T-helper 17 cell (primary cell): ENCODE measurements at places on chromosomes 11 and 22.

- DNase-seq, result no peak
Measured at GRCh38 chr11:132058211-132058772, 687.9 kb downstream of the NTM start.

DNA sequence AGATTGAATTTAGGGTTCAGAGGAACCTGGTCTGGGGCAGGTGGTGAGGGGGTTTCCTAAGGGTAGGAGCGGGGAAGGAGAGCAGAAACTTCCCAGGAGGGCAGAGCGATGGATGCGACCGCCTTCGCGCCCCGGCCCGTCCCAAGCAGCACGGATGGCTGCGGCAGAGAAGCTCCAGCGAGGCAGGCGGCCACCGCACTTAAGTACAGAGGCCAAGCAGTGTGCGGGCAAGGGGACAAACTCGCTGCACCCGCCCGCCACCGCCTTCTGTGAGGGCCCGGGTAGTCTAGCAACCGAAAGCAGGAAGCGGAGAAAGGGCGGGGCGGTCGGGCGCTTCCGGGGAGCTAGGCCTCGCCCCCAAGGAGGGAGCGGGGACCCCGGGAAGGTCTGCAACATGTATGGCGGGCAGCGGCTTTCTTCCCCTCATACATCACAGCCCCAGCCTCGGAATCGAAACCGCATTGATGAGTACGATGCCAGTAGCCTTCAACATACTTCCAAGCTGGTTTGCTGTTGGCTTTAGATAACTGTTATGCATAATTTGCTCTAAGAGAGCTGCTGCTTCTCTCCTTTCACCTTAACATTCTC is at the start of gene AGBL2:
AGBL2 (minus strand) TSS at position 288 of the 588 bp plus-strand sequence. CDS start 719 bp downstream, outside the sequence.
- peak; percentile 77 for DNase-seq

DNA sequence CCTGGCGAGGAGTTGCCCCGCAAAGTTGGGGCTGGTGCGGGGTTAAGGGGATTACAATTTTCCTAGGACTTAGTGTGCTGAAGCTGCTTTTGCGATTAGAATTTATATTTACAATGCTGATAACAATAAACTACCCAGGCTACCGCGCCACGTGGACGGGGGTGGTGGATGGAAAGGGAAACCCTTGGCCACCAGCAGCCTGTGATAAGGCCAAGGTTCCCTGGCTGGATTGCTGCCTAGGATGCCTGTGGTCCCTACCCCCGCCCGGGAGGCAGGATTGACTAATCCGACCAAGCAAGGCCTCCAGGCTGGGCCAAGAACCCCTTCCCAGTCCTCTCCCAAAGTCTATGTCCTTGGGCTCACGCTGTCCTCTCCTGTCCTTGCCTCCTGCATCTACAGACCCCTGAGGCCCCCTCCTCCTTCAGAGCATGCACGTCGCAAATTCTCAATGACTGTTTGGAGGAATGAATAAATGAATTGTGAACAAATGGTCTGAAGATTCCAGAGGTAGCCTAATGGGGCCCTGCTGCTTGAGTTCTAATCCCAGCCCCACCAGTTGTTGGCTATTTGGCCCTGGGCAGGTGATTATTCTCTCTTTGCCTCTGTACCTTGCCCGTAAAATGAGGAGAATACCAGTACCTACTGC is 7.6 kb upstream of the CHKA start:
- no peak for DNase-seq

GRCh38 chr11:1755692-1756561 is 5.5 kb upstream of the IFITM10 start:
- DNase-seq, result no peak

GRCh38 chr11:8698917-8699441 is 16.4 kb downstream of the RPL27A start:
- DNase-seq, result no peak

DNA sequence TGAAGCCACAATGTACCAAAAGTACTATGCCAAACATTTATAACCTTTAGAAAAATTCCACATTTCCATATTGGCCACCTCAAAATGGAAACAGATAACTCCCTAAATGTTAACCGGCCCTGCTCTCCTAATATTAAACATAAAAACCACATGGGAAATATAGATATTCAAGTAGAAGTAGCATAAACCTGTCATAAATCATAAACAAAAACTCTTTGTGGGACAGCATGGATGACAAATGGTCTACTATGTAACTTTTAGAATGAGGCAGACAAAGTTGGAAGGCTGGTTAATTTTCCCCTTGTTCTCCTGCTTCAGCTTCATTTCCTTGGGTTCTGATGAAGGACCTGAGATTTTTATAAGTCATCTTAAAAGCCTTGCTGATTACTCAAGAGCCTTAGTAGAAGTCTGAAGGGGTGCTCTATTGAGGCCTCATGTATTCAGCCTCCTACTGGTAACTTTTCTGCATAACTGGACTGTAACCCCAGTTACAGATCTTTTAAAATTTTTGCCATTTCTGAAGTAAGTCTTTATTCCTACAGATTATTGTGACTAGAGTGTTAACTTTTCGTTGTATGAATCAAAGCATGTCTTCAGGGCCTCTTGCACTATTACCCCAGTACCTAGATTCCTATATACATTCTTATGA is 116.4 kb downstream of the STIM1 start:
- DNase-seq, result no peak

GRCh38 chr11:8784954-8785353 is 102.4 kb downstream of the RPL27A start:
- no peak for DNase-seq

DNA sequence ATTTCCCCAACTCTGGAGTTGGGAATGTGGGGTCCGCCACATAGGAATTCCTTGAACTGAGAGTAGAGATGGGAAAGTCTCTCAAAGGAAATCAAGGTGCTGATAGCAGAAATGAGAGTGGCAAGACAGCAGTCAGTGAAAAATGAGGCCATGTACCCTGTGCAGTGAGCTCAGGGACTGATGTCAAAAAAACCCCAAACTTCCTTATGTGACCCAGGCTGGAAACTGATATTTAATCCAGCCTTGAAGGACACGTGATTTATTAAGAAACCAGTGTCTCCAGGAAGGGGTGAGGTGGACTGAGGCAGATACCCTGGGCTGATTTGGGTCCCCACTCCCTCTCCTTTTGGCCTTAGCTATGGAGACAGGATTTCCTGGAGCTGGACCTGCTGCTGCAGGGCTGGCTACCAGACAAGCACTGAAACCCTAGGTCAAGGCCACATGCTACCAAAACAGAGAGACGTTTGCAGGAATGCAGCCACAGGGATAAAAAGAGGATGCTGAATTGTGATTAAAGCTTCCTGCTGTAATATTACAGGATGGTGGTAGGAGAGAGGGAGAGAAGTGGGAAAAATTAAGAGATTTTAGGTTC is 25.3 kb upstream of the FCHSD2 start:
- no peak for DNase-seq

DNA sequence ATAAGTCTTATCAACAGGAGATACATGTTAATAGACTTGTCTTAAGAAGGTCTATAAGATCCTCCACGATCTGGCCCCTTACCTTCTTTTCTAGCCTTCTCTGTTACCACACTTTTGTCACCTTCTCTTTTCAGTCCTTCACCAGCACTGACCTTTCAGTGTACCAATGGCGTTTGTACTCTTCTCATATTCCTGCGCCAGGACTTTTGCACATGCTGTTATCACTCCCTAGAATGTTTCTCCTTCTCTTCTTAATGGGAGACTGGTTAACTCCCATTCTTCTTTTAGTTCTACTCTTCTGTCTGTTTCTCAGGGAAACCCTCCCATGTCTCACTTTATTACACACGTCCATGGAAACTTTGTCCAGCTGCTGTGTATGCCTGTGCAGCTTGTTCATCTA is 4.4 kb upstream of the EED start:
- no peak for DNase-seq

GRCh38 chr22:46584081-46584921 is 35.9 kb upstream of the GRAMD4 start:
- DNase-seq, result no peak

DNA sequence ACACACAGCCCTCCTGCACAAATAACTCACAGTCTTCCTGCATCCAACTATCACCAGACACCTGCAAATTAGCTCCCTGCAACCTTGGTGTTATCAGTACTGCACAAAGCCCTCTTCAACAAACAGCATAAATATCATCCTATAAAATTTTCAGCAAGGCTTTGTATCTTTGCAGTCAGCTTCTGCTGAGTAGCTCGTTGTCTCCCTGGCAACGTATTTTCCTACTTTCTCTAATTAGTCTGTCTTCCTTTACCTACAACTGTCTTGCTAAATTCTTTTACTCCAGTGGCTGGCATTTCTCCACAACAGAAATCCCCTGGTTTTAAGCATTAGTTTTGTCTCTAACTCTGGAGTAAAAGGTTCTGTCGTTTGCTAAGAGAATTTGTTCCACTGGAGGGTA is 3.9 kb downstream of the OR8D4 start:
- no peak for DNase-seq

DNA sequence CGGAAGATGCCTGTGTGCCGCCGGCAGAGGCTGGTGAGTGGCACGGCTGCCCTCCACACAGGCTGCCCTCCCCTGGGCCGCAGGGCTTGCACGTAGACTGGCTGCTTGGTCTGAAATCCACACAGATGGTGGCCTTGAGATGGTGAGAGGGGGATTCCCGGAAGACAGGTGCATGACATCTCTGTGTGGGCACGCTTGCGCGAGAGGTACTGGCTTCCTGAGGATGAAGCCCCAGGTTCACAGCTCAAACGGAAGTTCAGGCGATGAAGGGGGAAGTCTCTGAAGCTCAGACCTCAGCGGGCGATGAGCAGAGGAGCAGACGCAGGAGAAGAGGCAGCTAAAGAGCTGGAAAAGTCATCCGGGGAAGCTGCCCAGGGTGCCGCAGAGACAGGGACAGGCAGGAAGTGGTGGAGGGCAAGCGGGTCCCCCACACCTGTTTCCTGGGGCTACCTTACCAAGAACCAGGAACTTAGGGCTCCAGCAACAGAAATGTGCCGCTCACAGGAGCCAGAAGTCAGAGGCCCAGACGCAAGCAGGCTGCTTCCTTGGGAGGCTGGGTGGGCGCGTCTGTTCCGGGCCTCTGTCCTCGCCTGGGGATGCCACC is 7.2 kb downstream of the CRELD2 start:
- peak; percentile 70 for DNase-seq

GRCh38 chr22:48185071-48186055 is 1422.9 kb downstream of the TBC1D22A start:
- no peak for DNase-seq

DNA sequence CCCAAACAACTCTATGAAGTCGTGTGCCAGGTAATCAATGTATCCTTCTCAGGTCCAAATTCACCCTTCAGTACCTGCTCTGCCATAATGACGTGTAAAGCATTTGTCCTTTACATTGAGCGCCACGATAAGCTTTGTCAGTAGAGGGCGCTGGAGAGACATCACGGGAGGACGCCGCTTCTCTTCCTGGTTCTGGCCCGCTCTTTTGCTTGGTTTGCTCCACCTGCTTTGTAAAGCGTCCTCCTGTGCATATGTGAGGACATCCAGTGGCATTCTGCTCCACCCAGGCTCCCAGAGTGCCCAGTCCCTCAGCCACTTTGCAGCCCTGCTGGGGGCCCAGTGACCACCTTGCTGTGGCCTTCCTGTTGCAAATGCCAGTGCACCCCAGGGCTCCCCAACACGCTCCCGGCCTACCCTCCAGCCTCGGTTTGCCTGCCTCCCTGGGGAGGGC is 61.1 kb downstream of the WT1 start:
- no peak for DNase-seq

DNA sequence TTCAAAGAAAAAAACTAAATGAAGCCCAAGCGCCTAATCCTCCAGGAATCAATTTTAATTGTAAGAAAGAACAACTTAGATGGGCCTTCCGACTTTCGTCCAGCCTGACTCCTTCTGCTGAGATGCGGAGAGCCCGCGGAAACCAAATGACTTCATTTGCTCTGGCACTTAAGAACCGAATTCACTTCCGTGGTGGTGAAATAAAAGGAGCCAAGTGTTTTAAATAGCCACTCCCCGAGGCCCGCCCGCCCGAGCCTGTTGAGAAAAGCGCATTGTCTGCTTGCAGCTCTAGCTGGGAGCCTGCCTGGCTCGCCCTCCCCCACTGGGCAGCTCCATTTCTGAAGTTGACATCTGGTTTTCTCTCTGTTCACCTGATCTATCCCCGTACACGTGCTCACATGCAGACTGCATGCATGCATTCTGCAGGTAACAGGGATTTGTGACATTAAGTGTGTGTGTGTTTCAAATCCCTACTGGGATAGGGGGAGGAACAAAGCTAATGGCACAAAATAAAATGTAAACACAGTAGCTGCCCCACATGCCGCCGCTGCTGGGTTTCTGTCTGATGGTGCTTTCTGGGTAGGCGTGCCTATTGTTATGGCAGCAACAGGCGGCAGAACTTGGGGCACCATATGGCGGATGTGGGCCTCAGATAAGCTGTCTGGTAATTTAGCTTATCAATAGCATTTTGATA is 6.2 kb downstream of the TEAD1 start:
- DNase-seq, result peak; percentile 9

- DNase-seq, result no peak
Measured at GRCh38 chr11:64127267-64128072, 38.4 kb downstream of the MACROD1 start.

GRCh38 chr11:119103793-119104192 is 2.1 kb upstream of the DPAGT1 start:
- no peak for DNase-seq

GRCh38 chr11:91947215-91947820 is 277.3 kb upstream of the FAT3 start:
- no peak for DNase-seq

DNA sequence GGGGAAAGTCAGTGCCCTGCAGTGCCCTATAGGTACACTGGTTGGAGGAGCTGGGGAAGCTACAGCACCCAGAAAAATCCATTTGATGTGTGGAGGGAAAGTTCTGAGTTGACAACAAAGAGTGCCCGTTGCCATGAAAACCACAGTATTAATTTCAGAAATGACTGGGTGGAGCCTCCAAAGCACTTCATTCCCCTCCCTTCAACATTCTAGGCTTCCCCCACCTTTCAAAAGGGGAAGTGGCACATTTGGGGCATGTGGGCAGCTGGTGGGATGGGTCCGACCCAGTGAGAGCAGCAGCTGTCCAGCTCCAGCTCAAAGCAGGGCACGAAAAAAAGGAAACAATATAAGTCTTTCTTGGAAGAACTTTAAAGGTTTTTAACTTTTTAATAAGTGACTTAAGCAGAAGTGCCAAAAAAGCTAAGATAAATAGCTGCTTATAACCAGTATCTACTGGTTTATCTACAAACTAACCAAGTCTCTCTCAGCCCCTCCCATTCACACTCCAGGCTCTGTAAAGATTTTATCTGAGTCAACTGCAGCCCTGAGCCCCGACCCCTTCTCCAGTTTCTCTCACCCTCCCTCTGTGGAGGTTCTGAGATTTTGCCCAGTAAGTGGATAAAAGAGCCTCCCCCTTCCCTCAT is 9.0 kb upstream of the AHNAK start:
- DNase-seq, result peak; percentile 46

GRCh38 chr11:102530558-102530957 is at the start of gene MMP7:
Gene MMP7 (minus strand): TSS chr11:102530747. CDS start chr11:102530700, 47 bp downstream.
- DNase-seq, result no peak
